ENCODE measurements at places on chromosomes 5 and 9. TPM values are rescaled to one million over a fixed set of nuclear protein-coding genes. Genes with fewer than 3 reads are reported as not detected.

- DNase-seq = no peak
Observed at GRCh38 chr5:167479779-167480178, 811.7 kb upstream of the WWC1 start.

The SLCO6A1 gene
- total RNA-seq = not detected

- DNase-seq = peak; percentile 92
Observed at GRCh38 chr5:149320791-149321330, 24.4 kb upstream of the GRPEL2 start.

- no peak for DNase-seq
Observed at GRCh38 chr5:134100283-134101091, 14.0 kb upstream of the TCF7 start.

GRCh38 chr5:1930880-1931603 is 48.3 kb upstream of the IRX4 start:
- no peak for DNase-seq

GRCh38 chr5:126531543-126532120 is 63.4 kb downstream of the ALDH7A1 start:
- DNase-seq = peak; percentile 53

DNA sequence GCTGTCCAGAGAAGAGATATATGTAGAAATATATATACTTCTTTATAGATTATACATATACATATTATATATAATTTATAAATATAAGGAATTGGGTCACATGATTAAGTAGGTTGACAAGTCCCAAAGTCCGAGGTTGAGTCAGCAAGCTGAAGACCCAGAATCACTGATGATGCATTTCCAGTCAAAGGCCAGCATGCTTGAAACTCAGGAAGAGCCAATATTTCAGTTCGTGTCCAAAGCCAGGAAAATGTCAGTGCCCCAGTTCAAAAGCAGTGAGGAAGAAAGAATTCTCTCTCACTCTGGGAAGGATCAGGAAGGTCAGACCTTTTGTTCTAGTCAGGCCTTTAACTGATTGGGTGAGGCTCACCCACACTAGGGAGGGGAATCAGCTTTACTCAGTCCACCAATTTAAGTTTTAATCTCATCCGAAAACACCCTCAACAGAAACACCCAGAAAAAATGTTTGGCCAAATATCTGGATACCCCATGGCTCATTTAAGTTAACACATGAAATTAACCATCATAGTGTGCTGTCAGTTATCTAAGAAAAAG is 42.0 kb upstream of the LVRN start:
- DNase-seq = no peak

DNA sequence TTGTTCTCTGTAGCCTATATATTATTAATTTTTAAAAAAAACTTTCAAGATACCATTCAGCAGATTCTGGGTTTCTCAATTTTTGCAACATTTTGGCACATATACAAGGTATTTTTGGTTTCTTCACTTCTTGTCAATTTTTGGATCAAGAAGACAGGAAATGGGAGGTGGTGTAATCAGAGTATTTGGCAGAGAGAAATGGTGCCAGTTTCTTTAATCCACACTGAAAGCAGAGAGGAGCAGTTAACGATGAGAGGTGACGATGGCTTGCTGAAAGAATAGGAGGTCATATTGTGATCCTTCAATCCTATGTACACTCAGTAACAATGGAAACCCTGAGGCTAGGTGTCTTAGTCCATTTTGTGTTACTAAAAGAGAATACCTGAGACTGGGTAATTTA is 16.4 kb downstream of the NNT start:
- no peak for DNase-seq

DNA sequence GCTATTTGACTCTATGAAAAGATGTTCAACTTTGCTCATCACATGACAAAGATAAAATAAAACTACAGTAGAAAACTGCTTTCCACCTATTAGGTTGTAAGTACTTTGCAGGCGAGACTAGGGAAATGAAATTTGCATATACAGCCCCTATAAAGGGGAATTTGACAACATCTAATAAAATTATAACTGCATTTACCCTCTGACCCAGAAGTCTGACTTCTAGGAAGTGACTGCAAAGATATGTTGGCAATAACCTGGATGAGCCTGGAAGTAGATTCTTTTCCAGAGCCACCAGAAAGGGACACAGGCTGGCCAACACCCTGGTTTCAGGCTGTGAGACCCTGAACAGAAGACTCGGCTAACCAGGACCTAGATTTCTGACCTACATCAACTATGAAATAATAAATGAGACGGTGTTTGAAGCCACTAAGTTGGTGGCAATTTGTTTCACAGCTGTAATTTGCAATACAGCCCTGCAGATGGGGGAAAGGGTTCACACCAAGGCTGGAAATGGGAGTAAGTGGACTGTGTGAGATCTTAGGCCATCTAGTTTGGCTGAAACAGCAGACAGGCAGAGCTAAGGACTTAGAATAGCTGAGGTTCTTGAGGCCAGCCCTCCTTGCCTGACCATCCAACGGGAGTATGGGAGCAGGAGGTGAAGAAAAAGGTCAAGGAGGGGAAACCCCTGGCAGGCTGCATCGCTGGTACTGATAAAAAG is 106.6 kb downstream of the SIL1 start:
- DNase-seq = no peak

DNA sequence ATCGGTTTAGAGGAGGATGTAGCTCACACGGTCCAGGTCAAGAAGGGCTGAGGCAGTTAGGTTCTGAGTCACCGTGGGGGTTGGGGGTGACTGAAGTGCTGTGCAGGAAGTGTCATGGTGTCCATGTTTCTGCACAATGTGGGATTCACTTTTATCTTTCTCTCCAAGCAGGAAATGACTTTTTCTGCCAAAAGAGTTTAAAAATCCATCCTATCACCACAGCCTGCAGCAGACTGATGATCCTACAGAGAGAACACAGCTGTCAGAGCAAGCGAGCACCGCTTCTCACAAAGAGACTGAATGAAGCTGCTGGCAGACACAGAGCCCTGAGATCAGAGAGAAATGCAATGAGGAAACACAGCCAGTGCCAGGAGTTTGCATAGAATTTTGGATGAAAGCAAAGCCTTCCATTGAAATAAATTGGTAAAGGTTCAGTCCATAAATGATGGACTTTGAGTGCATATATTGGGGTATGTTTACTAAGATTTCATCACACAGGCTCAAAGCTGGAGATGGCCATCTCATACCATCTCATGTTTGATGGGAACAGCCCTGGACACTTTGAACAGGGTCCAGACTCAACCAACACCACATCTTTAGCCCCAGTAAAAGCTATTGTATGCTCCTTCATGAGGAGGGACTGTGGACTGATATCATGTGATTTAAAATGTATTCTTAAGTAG is 213.9 kb upstream of the FBXL7 start:
- DNase-seq = no peak

GRCh38 chr5:29387384-29387783 is 1806.1 kb upstream of the CDH6 start:
- DNase-seq = no peak

The LCN1 gene
- total RNA-seq = not detected

The SLC25A2 gene
- total RNA-seq = not detected

- DNase-seq = no peak
Observed at GRCh38 chr5:154866841-154867240, 8.4 kb downstream of the CNOT8 start.

- DNase-seq = no peak
Observed at GRCh38 chr9:99057665-99058625, 47.0 kb upstream of the TGFBR1 start.

The IFNA21 gene
- not detected for total RNA-seq

The HAND1 gene
- 29.8 TPM for total RNA-seq

DNA sequence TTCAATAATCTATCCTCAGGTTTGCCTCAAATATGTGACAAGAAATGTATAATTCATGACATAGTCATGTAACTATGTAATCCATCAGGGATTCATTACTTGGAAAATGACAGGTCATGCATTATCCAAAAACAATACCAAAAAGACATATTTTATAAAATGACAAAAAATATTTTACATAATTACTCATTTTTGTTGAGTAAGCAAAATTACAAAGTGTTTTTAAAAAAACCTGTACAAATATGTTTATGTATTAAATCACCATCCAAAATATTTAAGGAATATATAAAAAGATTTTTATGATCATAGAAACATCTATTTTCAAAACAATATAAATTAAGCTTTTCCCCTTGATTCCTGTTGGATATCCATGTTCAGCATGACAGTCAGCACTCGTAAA is 36.7 kb upstream of the ITGA2 start:
- DNase-seq = no peak

- DNase-seq = no peak
Observed at GRCh38 chr5:119336845-119337580, 18.8 kb upstream of the TNFAIP8 start.

- no peak for DNase-seq
Observed at GRCh38 chr9:110334183-110334582, 3.5 kb downstream of the TXNDC8 start.

The EGFL7 gene
- 72.0 TPM for total RNA-seq

The NIPAL4 gene
- total RNA-seq = not detected

The LRRC14B gene
- total RNA-seq = 74.9 TPM

- no peak for DNase-seq
Observed at GRCh38 chr5:102528600-102528999, 29.8 kb upstream of the SLCO6A1 start.

- no peak for DNase-seq
Observed at GRCh38 chr9:131995382-131995781, 84.3 kb downstream of the MED27 start.

- DNase-seq = no peak
Observed at GRCh38 chr9:121620325-121620673, 31.1 kb upstream of the DAB2IP start.

DNA sequence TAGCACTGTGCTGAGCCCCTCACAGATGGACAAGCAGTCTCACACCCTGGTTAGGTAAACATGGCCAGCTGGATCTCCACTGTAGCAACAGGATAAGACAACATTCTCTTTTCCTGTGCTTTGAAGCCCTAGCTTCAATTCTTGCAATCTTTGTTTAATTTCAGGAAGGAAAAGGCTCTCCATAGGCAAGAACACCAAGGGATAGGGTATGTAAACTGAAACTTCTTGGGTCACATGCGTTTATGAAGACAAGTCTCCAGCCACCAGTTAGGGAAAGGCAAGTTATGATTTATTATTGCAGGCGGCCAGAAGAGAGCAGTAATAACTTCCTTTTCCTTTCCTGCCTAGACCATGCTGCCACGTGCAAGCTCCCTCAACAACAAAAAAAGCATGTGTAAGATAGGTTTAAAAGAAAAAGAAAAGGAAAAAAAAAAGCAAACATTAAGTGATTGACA is 50.1 kb upstream of the POU5F2 start:
- no peak for DNase-seq

DNA sequence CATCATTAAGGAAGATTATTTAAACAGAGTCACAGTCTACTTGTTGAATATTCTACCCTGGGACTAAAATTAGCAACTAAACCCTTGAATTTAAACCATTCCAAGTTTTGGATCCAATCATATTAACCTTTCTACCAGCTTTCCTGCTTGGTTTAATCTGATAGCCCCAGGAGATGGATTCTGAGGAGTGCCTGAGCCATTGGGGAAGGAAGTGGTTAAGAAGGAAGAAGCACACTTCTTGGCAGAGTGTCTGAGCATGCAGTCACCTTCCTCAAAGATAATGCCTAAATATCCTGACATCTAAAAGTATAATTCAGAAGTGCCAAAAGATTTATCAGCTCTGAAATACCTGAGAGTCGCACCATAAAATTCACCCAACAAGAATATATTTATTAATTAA is 74.1 kb upstream of the SNCAIP start:
- no peak for DNase-seq

The SLC6A19 gene
- total RNA-seq = not detected

DNA sequence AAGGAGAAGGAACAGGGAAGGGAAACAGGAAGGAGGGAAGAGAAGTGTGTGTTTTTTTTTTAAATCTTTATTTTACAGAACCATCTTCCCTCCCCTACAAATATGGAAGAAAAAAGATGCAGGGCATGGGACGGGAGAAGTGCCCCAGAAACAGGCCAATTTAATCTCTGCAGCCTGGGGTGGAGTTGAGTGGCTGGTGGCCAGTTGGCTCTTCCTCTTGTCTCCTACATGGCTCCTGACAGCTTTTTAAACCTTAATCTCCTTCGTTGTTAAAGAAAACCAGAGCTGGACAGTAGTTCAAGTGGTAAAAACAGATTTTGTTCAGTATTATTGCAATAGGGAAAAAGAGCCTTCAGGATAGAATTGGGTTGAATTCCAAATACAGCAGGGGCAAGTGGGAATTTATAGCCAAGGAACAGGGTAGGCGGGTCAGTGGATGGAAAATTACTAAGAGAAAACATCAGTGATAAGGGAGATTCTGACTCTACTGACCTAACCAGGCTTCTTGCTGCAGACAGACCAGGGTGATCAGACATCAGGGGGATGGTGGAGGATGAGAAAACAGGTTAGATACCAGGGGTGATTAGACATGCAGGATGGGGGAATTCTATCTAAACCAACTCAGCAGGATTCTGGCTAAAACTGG is 125.1 kb upstream of the CLINT1 start:
- no peak for DNase-seq

- DNase-seq = no peak
Observed at GRCh38 chr5:61491861-61492260, 159.8 kb downstream of the ZSWIM6 start.

The MOB3B gene
- 1.5 TPM for total RNA-seq

DNA sequence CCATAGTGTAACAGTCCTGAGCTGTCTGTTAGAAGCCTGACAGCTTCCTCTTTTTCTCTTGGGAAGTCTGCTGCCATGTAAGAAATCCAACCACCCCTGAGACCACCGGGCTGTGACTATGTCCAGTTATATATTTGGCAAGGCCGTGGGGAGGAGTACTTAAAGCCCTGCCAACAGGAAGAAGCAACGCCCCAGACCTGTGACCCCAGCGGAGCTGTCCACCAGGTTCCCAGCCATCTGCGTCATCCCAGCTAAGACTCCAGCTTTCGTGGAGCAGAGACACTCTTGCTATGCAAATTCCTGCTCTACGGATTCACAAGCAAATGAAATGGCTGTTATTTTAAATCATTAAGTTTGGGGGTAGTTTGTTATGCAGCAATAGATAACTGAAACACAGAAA is 417.3 kb downstream of the TLE4 start:
- DNase-seq = no peak

The NKD2 gene
- total RNA-seq = 4.4 TPM

GRCh38 chr5:175223291-175223690 is 220.7 kb downstream of the DRD1 start:
- no peak for DNase-seq

The FOXI1 gene
- total RNA-seq = not detected

- peak; percentile 92 for DNase-seq
Observed at GRCh38 chr9:129737479-129738274, 15.2 kb downstream of the PTGES start.

All from Right ventricle myocardium inferior (tissue), 1 donor.